ENCODE measurements at places on chromosomes 16 and 17. TPM values are rescaled to one million over a fixed set of nuclear protein-coding genes. Genes with fewer than 3 reads are reported as not detected.

DNA sequence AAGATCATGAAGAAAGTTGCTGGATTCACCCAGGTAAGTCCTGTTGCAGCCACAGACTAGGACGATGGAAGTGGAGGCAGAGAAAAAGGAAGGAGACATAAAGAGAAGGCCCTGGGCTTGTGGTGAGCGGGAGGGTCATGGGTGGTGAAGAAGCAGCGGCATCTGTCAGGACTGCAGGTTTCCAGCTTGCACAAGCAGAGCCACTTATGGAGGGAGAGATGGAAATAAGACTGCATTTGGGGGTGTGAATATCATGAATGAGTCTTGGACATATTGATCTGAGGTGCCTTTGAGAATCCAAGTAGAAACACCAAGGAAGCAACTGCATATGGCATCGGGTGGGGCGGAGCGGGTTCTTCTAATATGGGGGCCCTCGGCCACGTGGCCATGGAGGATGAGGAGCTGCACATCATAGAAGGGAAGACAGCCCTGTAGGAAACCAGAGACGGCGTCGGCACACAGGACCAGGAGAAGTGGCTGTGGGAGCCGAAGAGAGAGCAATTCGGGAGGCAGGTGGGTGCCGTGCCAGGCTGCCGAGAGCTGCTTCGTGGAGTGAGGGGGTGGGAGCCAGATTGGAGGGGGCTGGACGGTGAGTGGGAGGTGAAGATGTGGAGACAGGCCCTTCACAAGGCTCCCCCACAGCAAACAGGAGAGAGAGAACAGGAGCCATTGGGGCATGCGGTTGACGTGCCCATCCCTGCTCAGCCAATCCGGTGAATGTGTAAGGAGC lies 243.5 kb downstream of the GSG1L start:
- H3K4me1 ChIP-seq: no peaks in the 10 kb centered on the region
- no peaks in the 10 kb centered on the region for H3K36me3 ChIP-seq
- H3K27ac ChIP-seq: no peak overlapping the region
- H3K4me3 ChIP-seq: no peak overlapping the region

DNA sequence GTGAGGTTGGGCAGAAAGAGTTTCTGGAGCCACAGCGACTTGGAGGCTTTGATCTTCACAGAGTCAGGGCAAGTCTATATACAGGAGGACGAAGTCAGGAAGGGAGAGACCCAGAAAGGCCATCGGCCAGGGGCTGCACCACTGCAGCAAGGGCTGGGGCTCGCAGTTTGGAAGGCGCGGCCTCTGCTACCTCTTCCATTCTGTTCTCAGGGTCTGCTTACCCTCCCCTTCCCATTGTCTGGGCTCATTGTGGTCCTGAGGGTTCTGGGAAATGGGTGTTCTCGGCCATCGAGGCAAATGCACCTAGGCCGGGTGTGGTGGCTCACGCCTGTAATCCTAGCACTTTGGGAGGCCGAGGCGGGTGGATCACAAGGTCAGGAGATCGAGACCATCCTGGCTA lies 16.0 kb downstream of the ST6GALNAC1 start:
- no peak for DNase-seq
- no peaks in the 10 kb centered on the region for H3K27me3 ChIP-seq
- H3K36me3 ChIP-seq: no peaks in the 10 kb centered on the region
- H3K4me3 ChIP-seq: no peak overlapping the region
- no peak overlapping the region for H3K27ac ChIP-seq

GRCh38 chr16:77662246-77662645 lies 60.1 kb upstream of the NUDT7 start:
- peaks cover 26% of the 10 kb centered on the region for H3K27me3 ChIP-seq
- H3K4me3 ChIP-seq: no peak overlapping the region
- no peaks in the 10 kb centered on the region for H3K4me1 ChIP-seq
- no peaks in the 10 kb centered on the region for H3K36me3 ChIP-seq

SLC16A5 gene
- total RNA-seq: 8.4 TPM

CORO6 gene
- total RNA-seq: 101 TPM

GRCh38 chr16:71645450-71645849 lies 19.5 kb downstream of the MARVELD3 start:
- no peaks in the 10 kb centered on the region for H3K4me1 ChIP-seq
- H3K36me3 ChIP-seq: peaks cover 35% of the 10 kb centered on the region
- DNase-seq: no peak
- no peak overlapping the region for H3K27ac ChIP-seq
- no peaks in the 10 kb centered on the region for H3K27me3 ChIP-seq

GRCh38 chr16:13093661-13094060 lies 192.3 kb downstream of the SHISA9 start:
- H3K4me1 ChIP-seq: no peaks in the 10 kb centered on the region
- H3K27me3 ChIP-seq: peaks cover 16% of the 10 kb centered on the region

- peaks cover 10% of the 10 kb centered on the region for H3K4me1 ChIP-seq
- H3K4me3 ChIP-seq: no peak overlapping the region
- H3K27ac ChIP-seq: no peak overlapping the region
- DNase-seq: no peak
- H3K36me3 ChIP-seq: no peaks in the 10 kb centered on the region
- H3K27me3 ChIP-seq: peaks cover 8% of the 10 kb centered on the region
These were observed 147.6 kb upstream of the HS3ST3A1 start for GRCh38 chr17:13749166-13749890.

CDK12 gene
- 19.7 TPM for total RNA-seq

Data from left ventricle myocardium inferior (tissue), 1 donor.